Forelimb muscle (tissue), 1 donor: ENCODE measurements at places on chromosomes 6 and 20. TPM values are rescaled to one million over a fixed set of nuclear protein-coding genes. Genes with fewer than 3 reads are reported as not detected.

GRCh38 chr6:105753207-105753606, 332.9 kb upstream of the PRDM1 start:
- no peak for DNase-seq

The THBS2 gene
- polyA plus RNA-seq, result 33.9 TPM

DNA sequence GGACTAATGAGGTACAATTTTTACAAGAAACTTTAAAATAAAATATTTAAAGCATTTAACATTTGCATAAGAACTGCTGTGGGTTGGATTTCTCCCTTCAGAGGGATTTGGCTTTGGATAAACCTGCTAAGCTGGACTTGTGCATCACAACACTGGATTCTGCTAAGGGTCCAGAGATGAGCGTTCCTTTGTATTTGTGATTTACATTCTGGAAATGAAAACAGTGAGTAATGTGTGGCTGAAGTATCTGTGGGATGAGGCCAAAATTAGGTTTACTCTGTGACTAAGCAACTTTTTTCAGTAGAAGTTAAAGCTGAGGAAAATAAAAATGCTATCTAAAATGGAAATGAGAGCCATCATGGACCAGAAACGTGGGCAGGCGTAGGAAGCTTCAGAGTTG, 494.3 kb downstream of the EPM2A start:
- DNase-seq, result no peak

The ATP6V1G2 gene
- polyA plus RNA-seq, result 3.0 TPM

- no peak for DNase-seq
Observed at GRCh38 chr6:49913636-49914375, 47.5 kb upstream of the CRISP1 start.

DNA sequence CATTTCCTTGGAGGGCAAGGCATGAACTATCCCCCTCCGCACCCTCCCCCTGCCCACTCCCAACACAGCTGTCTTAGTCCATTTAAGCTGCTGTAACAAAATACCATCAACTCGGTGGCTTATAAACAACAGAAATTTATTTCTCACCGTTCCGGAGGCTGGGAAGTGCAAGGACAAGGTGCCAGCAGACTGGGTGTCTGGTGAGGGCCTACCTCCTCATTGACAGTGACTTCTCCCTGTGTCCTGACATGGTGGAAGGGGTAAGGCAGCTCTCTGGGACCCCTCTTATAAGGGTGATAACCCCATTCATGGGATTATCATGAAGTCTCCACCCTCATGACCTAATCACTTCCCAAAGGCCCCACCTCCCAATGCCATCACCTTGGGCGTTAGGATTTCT, 114.3 kb upstream of the MAFB start:
- no peak for DNase-seq

DNA sequence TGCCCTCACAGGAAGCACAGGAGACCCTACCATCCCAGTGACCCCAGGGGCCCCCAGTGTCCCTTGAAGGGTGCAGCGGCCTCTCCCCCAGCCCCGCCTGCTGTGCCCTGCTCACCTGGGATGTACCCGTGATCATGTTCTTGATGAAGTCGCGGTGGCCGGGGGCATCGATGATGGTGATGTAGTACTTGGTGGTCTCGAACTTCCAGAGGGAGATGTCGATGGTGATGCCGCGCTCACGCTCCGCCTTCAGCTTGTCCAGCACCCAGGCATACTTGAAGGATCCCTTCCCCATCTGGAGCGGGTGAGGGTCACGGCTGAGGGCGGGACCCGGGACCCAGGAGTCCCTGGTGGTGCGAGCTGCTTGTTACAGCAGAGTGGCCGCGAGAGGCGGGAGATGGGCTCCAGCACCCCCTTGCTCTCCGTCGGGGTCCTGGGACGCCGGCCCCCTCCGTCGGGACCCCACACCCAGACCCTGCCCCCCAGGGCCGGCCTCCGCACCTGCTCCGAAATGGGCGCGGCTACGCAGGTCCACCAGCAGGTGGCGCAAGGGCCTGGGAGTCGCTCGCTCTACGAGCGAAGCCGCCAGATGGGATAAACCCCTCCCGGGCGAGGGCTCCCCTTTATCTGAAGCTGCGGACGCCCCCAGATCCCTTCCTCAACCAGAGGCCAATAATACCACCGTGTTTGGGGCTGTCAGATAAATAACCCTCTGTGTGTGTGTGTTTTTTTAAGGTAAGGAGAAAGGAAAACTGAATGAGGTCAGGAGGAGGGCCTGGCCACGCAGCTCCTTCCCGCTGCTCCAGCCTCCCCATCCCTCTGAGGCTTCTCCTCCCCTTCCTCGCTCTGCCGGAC, 2.9 kb downstream of the EEF1A2 start:
- DNase-seq, result no peak

DNA sequence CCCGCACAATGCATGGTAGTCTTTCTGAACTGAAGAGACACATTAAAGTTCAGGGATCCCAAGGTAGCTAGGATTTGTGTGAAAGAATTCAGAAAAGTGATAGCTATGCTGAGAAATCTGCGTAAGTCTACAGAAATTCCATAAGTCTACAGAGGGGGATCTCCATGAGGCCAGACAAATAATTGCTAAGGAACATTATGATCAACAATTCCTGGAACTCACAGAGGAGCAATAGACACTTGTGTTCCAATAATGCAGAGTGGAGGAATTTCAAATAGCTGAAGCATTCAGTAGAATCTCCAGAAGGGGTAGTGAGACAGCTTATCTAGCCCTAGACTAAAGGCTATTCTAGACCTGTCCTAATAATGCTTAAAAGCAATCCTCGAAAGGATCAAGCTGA, 315.7 kb upstream of the ECI2 start:
- DNase-seq, result no peak

- DNase-seq, result no peak
Observed at GRCh38 chr20:62617711-62618483, 24.4 kb upstream of the SLCO4A1 start.

DNA sequence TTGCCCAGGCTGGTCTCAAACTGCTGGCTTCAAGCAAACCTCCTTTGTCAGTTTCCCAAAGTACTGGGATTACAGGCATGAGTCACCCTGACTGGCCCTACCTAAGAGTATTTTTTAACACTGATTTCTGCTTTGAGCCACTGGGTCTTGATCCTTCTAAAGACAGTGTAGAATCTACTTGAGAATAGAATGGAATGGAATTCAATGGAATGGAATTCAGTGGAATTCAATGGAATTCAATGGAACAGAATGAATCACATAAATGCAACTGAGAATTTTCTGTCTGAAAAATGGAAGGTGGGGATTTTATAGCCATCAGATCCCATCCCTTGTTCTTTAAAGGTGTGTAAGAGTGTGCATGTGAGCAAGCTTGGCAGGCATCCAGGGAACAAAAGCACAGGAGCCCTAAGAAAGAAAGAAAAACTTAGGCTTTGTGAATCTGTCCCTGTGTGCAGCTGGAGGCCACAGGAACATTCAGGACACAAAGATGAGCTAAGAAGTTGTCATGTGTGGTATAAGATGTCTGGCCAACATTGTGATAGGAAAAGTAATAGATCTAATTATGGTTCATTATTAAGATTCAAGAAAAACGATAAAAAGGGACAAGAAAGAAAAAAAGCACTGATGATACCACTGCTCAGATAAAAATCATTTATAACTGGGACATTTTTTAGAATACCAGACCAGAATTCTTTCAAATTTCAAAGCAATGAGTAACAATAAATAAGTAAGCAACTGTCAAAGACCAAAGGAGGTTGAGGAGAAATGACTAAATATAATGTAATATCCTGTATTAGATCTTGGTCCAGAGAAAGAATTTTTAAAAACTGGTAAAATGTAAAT, 681.0 kb upstream of the GJE1 start:
- no peak for DNase-seq
